Activated CD4-positive, alpha-beta T cell treated with anti-CD3 and anti-CD28 coated beads for 24 hours (primary cell): ENCODE measurements at places on chromosomes 16 and 17.

DNA sequence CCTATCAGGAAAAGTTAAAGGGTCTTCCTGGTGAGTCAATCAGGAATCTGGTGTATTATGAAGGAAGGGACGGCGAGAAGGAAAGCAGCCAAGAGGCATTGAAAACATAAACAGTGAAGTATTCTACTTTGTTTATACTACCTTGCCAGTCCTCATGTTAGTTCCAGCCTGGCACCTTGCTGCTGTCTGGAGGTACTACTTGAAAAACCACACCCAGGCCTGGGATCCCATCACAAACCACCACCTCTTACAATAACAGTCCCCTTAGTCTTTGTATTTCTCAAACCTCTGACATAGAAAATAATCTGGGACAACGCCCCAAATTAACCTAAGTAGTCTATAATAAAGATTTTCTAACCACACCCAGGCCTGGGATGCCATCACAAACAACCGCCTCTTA lies 676.7 kb upstream of the SOX9 start:
- DNase-seq, result no peak

DNA sequence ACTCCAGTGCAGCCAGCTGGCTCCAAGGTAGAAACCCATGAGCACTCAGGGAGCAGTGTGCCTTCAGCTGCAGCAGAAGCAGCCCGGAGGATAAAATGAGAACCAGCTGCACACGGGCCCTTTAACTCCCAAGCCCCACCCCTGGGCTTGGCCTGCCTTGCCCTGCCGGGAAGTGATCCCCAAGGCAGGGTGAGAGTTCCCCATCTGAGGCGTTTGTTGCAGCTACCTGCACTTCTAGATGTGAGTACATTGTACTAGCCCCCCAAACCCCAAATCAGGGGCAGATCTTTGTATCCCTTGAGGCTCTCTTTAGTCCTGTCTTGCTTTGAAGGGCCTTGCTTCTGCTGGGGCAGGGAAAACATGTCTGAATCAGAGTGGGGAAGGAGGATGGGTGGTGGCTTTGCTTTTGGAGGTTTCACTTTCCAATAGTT lies at the start of gene MVP:
MVP (plus strand) TSS at position 192 of the 431 bp plus-strand sequence. CDS start 10,088 bp downstream, outside the sequence.
- no peak for DNase-seq

GRCh38 chr17:72812823-72813222 lies 279.7 kb downstream of the SLC39A11 start:
- no peak for DNase-seq

DNA sequence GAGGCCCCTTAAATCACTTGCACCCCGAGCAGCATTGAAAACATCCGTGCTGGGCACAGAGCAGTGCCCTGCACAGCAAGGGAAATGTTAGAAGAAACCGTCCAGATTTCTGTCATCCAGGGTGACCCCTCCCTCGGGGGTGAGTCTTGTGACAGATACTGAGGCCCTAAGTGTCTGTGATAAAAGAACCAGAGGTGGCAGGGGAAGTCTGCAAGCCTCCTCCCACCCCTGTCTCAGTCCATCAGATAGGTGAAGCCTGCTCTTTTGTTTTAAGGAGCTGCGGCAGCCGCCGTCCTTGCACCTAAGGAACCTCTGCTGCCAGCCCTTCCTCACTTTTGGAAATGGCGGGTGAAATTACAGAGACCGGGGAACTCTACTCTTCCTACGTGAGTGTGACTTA lies 845 bp upstream of the NAT9 start:
- no peak for DNase-seq

GRCh38 chr17:10292057-10292937 lies 80.5 kb downstream of the MYH13 start:
- no peak for DNase-seq

GRCh38 chr17:10745231-10745630 lies 15.4 kb upstream of the TMEM220 start:
- DNase-seq, result no peak

GRCh38 chr16:78745108-78746019 lies 645.9 kb downstream of the WWOX start:
- no peak for DNase-seq

GRCh38 chr16:65274566-65274965 lies 152.7 kb upstream of the CDH11 start:
- DNase-seq, result no peak

GRCh38 chr16:81665588-81665987 lies 113.5 kb upstream of the PLCG2 start:
- DNase-seq, result no peak

DNA sequence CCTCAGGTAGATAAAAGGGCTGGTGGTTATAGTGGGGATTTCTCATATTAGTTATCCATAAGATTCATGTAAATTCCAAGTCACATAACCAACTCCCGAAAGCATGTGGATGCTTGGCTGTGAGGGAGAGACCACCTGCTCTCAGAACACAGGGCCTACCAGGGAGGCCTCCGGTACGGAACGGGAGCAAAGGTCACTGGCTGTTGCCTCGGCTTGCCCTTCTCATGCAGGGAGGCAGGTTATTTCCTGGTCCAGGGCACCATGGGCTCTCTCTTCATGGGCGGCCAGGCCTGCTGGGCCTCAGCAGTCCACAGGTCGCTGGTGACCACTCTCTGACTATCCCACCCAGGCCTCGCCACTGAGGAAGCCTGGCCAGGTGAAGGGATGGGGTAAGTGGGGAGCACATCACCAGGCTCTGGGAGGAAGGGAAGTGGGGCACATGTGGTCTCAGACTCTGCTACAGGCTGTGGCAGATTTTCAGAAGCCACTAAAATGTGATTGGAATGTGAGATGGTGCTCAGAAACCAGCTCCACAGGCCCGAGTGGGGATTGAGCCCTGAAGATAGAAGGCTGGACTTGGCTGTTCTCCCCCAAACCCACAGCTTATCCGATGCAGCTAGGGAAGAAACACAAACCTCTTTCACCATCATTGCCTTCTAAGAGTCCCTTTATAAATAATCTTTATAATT lies 45.4 kb downstream of the HNF1B start:
- DNase-seq, result no peak

DNA sequence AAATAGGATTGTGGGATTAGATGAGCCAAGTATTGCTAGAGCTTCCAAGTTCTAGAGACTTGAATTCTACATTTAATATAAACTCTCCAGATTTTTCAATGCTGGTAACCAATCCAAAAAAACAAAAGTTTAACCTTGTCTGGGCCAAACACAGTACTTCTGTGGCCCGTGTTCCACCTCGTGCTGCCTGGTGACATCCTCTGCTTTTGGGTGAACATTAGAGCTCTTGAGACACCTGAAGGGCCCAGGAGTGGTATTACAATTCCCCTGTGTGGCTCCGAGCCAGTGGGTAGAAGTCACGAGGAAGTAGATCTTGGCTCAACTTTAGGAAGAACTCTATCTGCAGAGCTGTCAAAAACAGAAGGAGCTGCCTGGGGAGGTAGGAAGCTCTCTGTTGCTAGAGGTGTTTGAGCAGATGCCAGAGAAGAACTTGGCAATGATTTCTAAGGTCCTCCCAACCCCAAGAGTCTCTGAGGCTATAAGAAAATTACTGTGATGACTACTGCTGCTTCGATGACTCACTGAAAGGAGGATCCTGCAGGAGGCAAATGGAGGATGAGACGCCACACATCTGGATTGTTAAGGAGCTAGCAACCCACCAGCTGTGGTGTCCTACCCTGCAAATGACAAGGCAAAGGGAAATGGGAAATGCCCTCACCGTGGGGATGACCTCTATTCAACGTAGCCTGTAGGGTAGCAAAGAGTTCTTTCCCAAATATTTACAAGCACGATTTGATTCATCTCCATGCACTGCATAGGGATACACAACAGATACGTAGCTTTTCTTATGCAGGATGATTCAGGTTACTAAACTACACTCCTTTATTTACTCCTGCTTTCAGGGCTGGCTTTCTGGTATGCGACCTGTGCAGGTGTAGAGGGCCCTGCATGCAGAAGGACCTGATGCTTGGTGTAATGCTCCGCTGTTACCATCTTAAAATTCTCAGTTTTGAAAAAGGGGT lies 45.8 kb upstream of the GAS7 start:
- no peak for DNase-seq

DNA sequence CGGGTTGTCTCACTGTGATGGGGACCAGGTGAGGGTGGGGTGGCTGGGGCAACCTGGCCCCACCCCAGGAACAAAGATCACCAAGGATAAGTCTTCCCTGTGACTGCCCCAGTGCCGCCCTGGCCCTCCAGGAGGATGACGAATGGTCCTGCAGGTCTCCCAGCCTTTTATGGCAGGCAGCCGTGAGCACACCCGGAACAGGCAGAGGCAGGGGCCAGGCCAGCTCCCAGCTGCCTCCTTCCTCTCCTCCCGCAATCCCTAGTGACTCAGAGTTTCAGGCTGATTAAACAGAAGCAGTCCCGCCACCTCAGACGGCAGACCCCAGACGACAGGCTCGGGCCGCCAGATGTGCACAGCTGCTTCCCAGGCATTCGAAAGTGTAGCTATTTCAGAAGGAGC lies 13.3 kb downstream of the JUP start:
- no peak for DNase-seq

- DNase-seq, result no peak
Measured at GRCh38 chr17:17493986-17494466, 2.2 kb downstream of the RASD1 start.

DNA sequence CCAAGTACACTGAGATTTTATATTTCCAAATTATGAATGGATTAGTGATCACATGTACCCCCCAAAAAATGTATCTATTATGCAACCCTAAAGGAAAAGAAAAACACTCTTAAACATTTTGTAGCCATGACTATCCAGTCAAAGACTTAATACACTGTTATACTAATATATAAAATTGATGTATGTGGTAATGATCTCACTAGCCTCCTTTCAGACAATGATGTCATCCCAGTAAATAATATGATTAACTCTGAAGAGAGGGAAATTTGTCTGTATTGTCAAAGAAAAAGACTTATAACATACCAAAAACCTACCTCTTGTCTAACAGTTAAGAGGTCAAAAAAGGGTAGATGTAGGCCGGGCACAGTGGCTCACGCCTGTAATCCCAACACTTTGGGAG lies 80.7 kb downstream of the USP32 start:
- no peak for DNase-seq

GRCh38 chr17:74042744-74043486 lies 160.6 kb upstream of the RPL38 start:
- peak; percentile 22 for DNase-seq

GRCh38 chr17:63919311-63919723 lies 678 bp upstream of the GH1 start:
- DNase-seq, result peak; percentile 56

DNA sequence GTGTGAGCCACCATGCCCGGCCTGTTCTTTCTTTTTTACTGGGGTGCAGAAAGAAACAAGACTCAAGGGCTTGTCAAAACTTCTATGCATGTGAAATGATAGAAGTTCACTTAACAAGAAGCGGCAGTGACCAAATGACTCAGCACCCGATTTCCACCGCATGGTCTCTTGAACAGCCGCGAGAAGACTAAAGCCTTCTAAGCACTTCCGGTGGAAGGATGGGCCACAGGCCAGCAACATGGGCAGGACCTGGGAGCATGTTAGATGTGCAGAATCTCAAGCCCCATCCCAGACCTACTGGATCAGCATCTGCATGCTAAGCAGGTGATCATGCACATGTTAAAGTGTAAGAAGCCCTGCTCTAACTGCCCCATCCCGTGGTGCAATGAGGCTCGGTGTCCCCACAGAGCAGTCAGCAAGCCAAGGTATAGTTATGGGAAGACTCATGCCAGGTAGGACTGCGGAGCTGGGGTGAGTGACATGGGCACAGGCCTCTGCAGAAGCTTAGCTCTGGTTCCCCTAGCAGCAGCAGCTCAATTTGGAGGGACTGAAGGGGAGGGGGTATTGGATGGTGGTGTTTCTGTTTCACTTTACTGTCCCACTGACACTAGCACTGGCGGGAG lies 88.5 kb upstream of the HNF1B start:
- no peak for DNase-seq

- DNase-seq, result no peak
Measured at GRCh38 chr16:75320435-75320834, 69.0 kb upstream of the BCAR1 start.

GRCh38 chr16:76303637-76304314 lies 26.6 kb downstream of the CNTNAP4 start:
- no peak for DNase-seq

DNA sequence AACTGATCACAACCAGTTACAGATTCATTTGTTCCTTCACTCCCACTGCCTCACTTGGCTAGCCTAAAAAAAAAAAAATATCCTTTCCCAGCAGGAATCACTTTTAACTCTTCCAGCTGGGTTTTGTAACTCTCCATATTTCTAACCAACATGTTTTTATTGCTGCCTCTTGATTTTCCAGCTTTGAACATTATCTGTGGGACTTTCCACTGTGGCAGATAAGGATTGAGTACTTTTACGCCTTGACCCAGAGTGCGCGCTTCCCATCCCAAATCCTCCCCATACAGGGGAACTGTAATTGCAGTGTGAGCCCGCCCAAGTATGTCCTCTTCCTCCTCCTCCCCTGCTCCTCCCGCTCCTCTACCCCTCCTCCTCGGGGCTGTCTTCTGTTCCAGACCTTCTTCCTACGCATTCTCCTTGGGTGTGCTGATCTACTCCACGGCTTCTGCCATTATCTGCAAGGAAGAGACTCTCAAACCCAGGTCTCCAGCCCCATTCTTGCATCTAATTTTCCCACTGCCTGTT lies 43.4 kb downstream of the CYB5D2 start:
- no peak for DNase-seq

GRCh38 chr17:32794533-32795246 lies 82.2 kb downstream of the MYO1D start:
- DNase-seq, result no peak

- DNase-seq, result no peak
Measured at GRCh38 chr16:87056551-87056950, 260.6 kb downstream of the C16orf95 start.

- DNase-seq, result no peak
Measured at GRCh38 chr17:46771561-46772474, 46.7 kb downstream of the WNT3 start.
